ENCODE measurements at places on chromosomes 6 and 20. TPM values are rescaled to one million over a fixed set of nuclear protein-coding genes. Genes with fewer than 3 reads are reported as not detected.

- no peak for DNase-seq
- no peaks in the 10 kb centered on the region for H3K27me3 ChIP-seq
- H3K27ac ChIP-seq: no peak overlapping the region
- no peaks in the 10 kb centered on the region for H3K4me1 ChIP-seq
- no peak overlapping the region for H3K4me3 ChIP-seq
Observed at GRCh38 chr6:15823838-15824414, 161.1 kb upstream of the DTNBP1 start.

GRCh38 chr20:35833241-35833640 is 61.4 kb downstream of the PHF20 start:
- H3K36me3 ChIP-seq: no peaks in the 10 kb centered on the region
- H3K27me3 ChIP-seq: no peaks in the 10 kb centered on the region
- H3K27ac ChIP-seq: no peak overlapping the region

DNA sequence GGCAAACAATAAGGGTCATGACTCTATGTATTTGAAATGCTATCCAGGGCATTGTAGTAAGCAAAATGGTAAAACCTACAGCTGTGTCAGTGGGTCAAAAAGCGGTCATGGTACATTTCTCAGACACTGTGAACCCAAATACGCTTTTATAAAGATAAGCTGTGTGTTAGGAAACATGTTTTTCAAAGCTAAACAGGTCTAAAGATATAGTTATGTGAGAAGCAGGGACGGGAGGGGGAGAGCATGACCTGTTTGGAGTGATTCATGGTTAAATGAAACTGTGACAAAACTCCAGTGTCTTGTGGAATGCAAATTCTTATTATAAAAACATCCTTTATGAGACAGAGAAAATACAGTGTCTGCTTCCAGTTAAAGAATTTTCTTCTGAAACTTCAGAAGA is 205.4 kb upstream of the BMP2 start:
- H3K27ac ChIP-seq: no peak overlapping the region
- no peaks in the 10 kb centered on the region for H3K4me1 ChIP-seq
- DNase-seq: no peak
- H3K36me3 ChIP-seq: no peaks in the 10 kb centered on the region

- H3K4me3 ChIP-seq: no peak overlapping the region
- no peak for DNase-seq
- H3K27me3 ChIP-seq: no peaks in the 10 kb centered on the region
- H3K36me3 ChIP-seq: no peaks in the 10 kb centered on the region
Observed at GRCh38 chr6:87244380-87244779, 78.0 kb upstream of the SMIM8 start.

GRCh38 chr20:53191957-53192356 is 219.8 kb downstream of the TSHZ2 start:
- no peak overlapping the region for H3K4me3 ChIP-seq
- no peaks in the 10 kb centered on the region for H3K27me3 ChIP-seq
- DNase-seq: no peak
- H3K27ac ChIP-seq: no peak overlapping the region
- no peaks in the 10 kb centered on the region for H3K4me1 ChIP-seq

DNA sequence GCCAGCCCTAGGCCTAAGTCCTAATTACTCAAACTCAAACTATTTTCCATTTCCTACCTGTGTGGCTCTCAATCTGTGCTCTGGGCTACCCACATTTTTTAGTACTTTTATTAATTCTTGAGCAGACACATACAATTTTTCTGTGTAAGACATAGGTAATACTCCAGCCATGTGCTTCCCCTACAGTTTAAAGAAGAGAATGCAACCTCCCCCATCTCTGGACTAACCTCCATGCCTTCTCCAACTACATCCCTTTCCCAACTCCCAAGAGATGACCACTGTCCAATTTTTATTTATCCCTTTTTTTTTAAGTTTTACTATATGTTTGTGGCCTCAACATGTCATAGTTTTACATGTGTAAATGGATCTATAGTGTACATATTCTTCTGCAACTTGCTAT is 5.8 kb downstream of the HMGN4 start:
- H3K27me3 ChIP-seq: no peaks in the 10 kb centered on the region
- H3K27ac ChIP-seq: no peak overlapping the region
- no peaks in the 10 kb centered on the region for H3K36me3 ChIP-seq
- H3K4me3 ChIP-seq: no peak overlapping the region
- no peaks in the 10 kb centered on the region for H3K4me1 ChIP-seq

DNA sequence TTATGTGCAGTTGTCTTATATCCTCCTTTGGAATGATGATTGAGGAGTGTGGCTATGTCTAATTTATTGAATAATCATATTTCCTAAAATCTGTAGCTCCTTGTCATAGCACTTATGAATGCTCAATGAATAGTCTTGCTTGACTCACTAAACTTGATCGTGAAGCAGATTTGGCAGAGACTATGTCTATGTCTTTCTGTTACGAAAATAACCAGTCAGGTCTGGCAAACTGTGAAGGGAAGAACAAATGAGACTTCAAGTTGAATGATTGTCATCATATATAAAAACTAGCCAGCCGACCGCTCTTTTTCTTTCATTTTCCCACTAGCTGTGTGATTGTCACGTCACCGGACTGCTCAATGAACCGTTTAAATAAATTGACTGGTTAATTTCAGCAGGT is 1303.9 kb upstream of the GJE1 start:
- H3K4me1 ChIP-seq: peaks cover 2% of the 10 kb centered on the region
- H3K27ac ChIP-seq: no peak overlapping the region
- no peaks in the 10 kb centered on the region for H3K36me3 ChIP-seq
- no peaks in the 10 kb centered on the region for H3K27me3 ChIP-seq
- H3K4me3 ChIP-seq: no peak overlapping the region

DNA sequence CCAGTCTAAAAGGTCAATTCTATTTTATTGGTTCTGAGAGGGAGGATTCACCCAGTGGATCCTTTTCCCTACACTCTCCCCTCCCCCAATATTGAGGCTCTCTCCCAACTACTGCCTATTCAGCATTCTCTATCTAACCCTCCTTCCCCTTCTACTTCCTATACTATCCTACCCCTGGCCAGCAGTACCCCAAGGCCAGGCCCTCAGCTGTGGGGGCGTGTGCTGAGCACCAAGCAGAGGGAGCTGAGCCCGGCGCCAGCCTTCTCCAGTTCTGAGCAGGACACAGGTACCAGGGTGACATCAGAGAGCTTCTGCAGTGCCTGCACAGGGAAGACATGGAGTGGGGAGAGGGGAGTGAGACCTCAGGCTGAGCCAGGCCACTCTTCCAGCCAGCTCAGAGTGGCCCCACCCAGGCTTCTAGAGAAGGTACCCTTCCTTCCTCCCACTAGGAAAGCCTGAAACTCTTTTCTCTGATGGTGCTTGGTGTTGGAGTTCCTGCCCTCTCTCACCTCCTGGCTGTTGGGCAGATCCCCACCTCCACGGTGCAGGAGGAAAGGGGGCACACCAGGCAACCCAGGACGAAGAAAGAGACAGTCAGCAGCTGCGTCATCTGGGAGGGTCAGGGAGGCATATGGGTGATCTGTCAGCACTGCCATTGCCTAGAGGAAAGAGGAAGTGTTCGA is 1.9 kb downstream of the DDAH2 start:
- no peak for DNase-seq
- no peaks in the 10 kb centered on the region for H3K36me3 ChIP-seq
- no peaks in the 10 kb centered on the region for H3K27me3 ChIP-seq
- no peak overlapping the region for H3K4me3 ChIP-seq
- H3K4me1 ChIP-seq: peaks cover 43% of the 10 kb centered on the region

DNA sequence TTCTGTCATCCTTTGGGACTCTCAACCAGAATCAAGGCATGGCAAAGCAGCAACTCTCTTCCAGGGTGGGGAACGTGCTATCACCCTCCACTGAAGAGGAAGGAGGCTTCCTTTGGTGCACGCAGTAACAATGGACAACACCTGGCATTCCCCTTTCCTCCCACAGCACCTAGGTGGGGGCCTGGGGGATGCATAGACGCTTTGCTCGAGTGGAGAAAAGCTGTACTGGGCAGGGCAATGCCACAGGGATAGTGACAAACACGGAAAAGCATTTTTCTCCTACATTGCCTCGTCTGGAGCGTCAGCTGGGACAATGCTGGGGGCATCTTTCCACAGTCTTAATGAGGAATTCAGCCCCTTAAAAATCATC is 82.9 kb downstream of the GMPR start:
- no peaks in the 10 kb centered on the region for H3K27me3 ChIP-seq
- peak overlapping the region; percentile 67 for H3K27ac ChIP-seq
- H3K4me1 ChIP-seq: peaks cover 12% of the 10 kb centered on the region
- H3K4me3 ChIP-seq: no peak overlapping the region
- DNase-seq: no peak

GRCh38 chr20:47677635-47678453 is 107.4 kb downstream of the SULF2 start:
- H3K36me3 ChIP-seq: peaks cover 4% of the 10 kb centered on the region
- no peaks in the 10 kb centered on the region for H3K27me3 ChIP-seq
- DNase-seq: no peak
- H3K4me1 ChIP-seq: no peaks in the 10 kb centered on the region

- H3K27ac ChIP-seq: no peak overlapping the region
- no peak for DNase-seq
- no peaks in the 10 kb centered on the region for H3K27me3 ChIP-seq
- no peak overlapping the region for H3K4me3 ChIP-seq
- H3K36me3 ChIP-seq: no peaks in the 10 kb centered on the region
Observed at GRCh38 chr6:30767158-30767943, 23.0 kb upstream of the IER3 start.

DNA sequence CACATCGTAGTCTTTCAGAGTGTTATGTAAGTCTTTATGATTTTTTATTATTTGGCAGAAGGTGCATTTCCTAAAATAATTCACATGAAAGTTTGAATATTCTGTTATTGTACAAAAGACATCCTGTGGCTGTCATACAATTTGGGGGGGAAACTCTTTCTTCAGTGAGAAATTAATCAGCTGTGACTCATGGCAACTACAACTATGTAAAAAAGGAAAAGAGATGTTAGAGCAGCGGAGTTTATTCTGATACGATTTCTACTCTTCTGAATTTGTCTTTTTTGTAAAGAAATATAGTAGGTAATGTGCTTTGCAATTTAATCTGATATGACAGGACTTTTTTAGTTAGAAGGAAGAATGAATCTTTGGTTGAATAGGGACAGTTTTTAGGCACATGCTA is 14.2 kb downstream of the COL19A1 start:
- no peak overlapping the region for H3K27ac ChIP-seq
- no peaks in the 10 kb centered on the region for H3K27me3 ChIP-seq
- no peak overlapping the region for H3K4me3 ChIP-seq
- no peaks in the 10 kb centered on the region for H3K4me1 ChIP-seq

DNA sequence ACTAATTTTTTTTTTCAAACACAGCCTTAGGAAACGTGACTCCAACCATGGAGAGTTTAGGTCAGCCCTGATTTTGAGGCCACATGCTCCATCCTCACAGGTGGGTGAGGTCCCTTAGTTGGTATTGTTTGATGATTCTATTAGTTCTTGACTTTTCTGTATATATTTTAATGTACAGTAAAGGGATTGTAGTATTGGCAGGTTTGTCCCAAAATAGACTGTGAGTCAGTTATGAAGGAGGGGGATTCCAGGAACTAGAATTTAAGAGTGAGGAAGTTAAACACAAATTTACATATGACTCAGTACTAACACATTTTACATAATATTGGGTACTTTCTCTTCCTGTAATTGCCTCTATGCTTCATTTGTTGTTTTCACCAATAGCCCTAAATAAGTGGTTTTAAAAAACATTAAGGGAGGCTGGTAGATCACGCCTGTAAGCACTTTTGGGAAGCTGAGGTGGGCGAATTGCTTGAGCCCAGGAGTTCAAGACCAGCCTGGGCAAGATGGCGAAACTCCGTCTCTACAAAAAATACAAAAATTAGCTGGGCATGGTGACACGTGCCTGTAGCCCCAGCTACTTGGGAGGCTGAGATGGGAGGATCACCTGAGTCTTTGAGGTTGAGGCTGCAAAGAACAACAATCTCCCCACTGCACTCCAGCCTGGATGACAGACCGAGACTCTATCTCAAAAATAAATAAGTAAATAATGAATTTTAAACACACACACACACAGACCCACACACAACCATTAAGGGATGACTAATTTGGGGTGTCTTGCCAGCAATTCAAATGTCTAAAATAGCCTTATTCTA is 81.8 kb downstream of the SGK1 start:
- no peak for DNase-seq
- H3K4me3 ChIP-seq: no peak overlapping the region
- no peaks in the 10 kb centered on the region for H3K27me3 ChIP-seq
- no peak overlapping the region for H3K27ac ChIP-seq

DNA sequence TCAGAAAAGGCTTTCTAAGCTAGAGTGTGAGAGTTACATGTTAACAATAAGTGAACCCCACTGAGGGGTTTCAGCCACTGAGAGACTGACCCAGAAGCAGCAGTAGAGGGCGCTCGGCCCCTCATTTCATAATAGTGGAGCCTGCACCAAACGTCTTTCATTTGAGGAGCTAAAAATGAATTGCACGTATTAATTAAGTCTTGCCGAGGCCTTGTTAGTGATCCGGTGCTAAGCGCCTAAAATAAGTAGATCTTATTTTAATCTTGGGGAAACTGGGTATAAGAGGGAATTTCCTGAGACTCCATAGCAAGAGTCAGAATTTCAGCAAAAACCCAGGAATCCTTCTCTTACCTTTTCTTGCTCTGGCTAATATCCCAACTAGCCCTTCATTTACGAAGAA is 209.7 kb downstream of the FARS2 start:
- H3K27ac ChIP-seq: peak overlapping the region; percentile 34
- H3K4me3 ChIP-seq: no peak overlapping the region

DNA sequence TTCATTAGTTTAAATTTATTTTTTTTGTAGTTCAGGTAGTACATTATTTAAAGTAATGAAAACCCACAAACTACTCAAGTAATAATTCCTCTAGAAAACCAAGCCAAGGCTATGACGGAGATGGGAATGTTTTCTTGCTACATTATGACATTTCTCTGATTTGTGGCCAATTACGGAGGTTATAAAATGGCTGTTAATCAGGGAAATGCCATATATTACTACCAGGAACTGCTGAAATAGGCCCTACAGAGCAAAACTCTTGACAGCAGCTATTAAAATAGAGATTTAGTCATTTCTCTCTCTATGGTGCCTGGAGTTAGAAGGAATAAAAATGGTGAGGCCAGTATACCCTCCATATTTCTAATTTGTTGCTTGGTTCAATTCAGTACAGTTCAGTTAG is 280.0 kb downstream of the ARHGAP18 start:
- H3K4me1 ChIP-seq: no peaks in the 10 kb centered on the region
- H3K36me3 ChIP-seq: no peaks in the 10 kb centered on the region
- no peak for DNase-seq
- no peak overlapping the region for H3K27ac ChIP-seq
- H3K4me3 ChIP-seq: no peak overlapping the region

- DNase-seq: no peak
- peaks cover 11% of the 10 kb centered on the region for H3K4me1 ChIP-seq
- H3K27me3 ChIP-seq: no peaks in the 10 kb centered on the region
- H3K27ac ChIP-seq: peak overlapping the region; percentile 88
- H3K4me3 ChIP-seq: peak overlapping the region; percentile 54
Observed at GRCh38 chr6:24493945-24494820, 586 bp upstream of the ALDH5A1 start.

SYNDIG1 gene
- 15.9 TPM for total RNA-seq

IL20RA gene
- 4.0 TPM for total RNA-seq

RTN4IP1 gene
- total RNA-seq: 7.1 TPM

TREM1 gene
- total RNA-seq: 3.3 TPM

NFYA gene
- 15.9 TPM for total RNA-seq

GSTA2 gene
- not detected for total RNA-seq

LAMA5 gene
- 176 TPM for total RNA-seq

PROKR2 gene
- total RNA-seq: not detected

SCRT2 gene
- not detected for total RNA-seq

HMGCLL1 gene
- total RNA-seq: 10.8 TPM

SNAI1 gene
- total RNA-seq: 14.4 TPM

CD93 gene
- 74.4 TPM for total RNA-seq

ABCC10 gene
- total RNA-seq: 35.9 TPM

MYCT1 gene
- total RNA-seq: 21.3 TPM
